ENCODE measurements at places on chromosomes 6 and 20. TPM values are rescaled to one million over a fixed set of nuclear protein-coding genes. Genes with fewer than 3 reads are reported as not detected.
A peak's percentile ranks its signal among the peaks of the same experiment; 100 is the strongest.

- no peak overlapping the region for H3K27ac ChIP-seq
- H3K36me3 ChIP-seq = no peaks in the 10 kb centered on the region
- peaks cover 12% of the 10 kb centered on the region for H3K27me3 ChIP-seq
- H3K4me1 ChIP-seq = no peaks in the 10 kb centered on the region
- no peak for DNase-seq
Measured at GRCh38 chr6:3194535-3195419, 32.7 kb downstream of the TUBB2B start.

LYRM2 gene
- total RNA-seq = 28.9 TPM

- H3K4me3 ChIP-seq = no peak overlapping the region
- no peak for DNase-seq
- H3K27me3 ChIP-seq = no peaks in the 10 kb centered on the region
- peaks cover 2% of the 10 kb centered on the region for H3K36me3 ChIP-seq
- H3K27ac ChIP-seq = no peak overlapping the region
- H3K4me1 ChIP-seq = peaks cover 13% of the 10 kb centered on the region
Measured at GRCh38 chr6:42522942-42523814, 40.7 kb upstream of the UBR2 start.

MEP1A gene
- not detected for total RNA-seq

RBM24 gene
- total RNA-seq = not detected

SAMD5 gene
- total RNA-seq = 0.30 TPM

SLC17A5 gene
- 5.6 TPM for total RNA-seq

GRCh38 chr6:144935661-144936060 is 650.5 kb downstream of the UTRN start:
- no peak overlapping the region for H3K27ac ChIP-seq
- peaks cover 2% of the 10 kb centered on the region for H3K4me1 ChIP-seq
- peaks cover 3% of the 10 kb centered on the region for H3K36me3 ChIP-seq
- no peak for DNase-seq
- peaks cover 4% of the 10 kb centered on the region for H3K27me3 ChIP-seq

GRCh38 chr6:98847779-98848538 is 13.6 kb downstream of the POU3F2 start:
- no peak for DNase-seq
- H3K36me3 ChIP-seq = no peaks in the 10 kb centered on the region
- no peak overlapping the region for H3K27ac ChIP-seq
- peaks cover 8% of the 10 kb centered on the region for H3K4me1 ChIP-seq

DNA sequence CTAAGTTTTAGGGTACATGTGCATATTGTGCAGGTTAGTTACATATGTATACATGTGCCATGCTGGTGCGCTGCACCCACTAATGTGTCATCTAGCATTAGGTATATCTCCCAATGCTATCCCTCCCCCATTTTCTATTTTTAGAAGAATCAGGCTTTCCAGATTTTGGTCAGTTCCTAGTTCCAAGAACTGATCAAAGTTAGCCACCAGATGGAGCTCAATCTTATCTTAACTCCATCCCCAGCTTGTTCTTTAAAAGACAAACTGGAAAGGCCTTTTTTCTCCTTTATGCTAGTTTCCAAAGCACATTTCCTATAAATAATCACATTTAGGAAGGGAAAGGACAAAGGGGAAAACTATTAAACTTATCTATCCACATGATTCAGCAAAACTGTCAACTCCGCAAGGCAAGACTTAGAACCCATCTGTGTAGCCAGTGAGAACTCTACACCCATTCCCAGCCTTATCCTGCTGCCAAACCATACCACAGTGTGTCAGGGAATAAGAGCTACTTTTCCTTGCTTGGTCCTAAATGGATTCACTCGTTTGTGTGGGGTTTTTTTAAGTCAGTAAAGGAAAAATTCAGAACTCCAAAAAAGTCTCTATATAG is 22.8 kb upstream of the KHDC1 start:
- peaks cover 4% of the 10 kb centered on the region for H3K36me3 ChIP-seq
- no peaks in the 10 kb centered on the region for H3K27me3 ChIP-seq
- no peak overlapping the region for H3K4me3 ChIP-seq
- no peak overlapping the region for H3K27ac ChIP-seq
- H3K4me1 ChIP-seq = peaks cover 6% of the 10 kb centered on the region

DNA sequence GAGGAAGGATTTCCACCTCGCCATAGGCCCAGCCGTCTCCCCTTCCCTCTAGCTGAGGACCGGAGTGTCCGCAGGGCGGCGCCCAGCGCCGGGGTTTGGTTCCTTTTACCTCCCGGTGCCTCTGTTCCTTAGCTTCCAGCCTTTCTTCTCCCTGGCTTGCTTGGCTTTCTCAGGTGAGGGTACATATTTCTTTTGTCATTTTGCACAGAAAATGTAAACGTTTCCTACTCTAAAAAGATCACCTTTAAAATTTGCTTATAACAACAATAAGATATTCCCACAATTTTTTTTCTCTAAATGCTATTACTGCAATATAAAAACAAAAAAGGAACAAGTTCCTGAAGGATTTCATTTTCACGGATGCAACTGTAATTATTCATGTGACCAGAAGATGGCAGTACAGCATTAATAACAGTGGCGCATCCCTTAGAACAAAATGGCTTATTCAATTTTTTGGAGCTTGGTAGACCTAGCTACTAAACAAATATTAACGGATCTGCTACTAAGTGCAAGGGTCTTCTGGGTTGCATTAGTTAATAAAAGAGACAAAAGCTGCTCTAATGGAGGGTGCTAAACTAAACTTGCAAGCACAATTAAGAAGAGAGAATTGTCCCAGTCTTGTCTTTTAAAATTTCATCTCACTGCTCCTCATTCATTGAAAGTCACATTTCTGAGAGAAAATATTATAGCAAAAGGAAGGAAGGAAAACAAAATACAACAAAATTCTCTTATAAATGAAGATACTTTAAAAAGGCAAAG is 172.9 kb downstream of the ADGRG6 start:
- peaks cover 4% of the 10 kb centered on the region for H3K4me1 ChIP-seq
- peaks cover 12% of the 10 kb centered on the region for H3K27me3 ChIP-seq
- no peaks in the 10 kb centered on the region for H3K36me3 ChIP-seq
- no peak overlapping the region for H3K27ac ChIP-seq
- no peak for DNase-seq

DNA sequence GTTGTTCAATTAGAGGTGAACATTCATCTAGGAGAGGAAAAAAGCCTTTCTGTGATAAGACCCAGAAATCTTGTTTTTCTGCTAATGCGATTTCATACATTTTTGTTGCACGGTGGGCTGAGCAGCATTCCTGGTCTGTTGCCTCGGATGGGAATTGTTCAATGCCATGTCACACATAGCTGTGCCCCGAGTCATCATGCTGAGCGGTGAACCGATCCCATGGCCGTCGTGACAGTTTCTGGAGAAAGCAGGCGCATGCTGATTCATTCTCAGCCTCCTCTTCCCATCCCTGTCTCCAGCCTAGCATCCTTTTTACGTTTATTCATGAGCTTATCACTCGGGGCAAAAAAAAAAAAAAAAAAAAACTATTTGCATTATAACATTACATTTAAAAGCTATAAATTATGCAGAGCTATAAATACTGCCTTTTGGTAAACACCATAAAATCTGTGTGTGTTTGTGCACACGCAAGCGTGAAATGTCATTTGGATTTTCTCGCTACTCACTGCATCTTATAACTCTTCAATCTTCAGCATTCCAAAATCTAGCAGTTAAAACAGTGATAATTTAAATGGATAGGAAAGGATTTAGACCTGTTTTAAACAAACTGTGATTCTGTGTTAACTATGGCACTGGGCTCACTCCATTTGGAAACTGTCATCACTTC is 58.9 kb upstream of the IFNGR1 start:
- H3K4me1 ChIP-seq = no peaks in the 10 kb centered on the region
- no peak overlapping the region for H3K4me3 ChIP-seq
- no peak overlapping the region for H3K27ac ChIP-seq
- no peak for DNase-seq
- peaks cover 27% of the 10 kb centered on the region for H3K27me3 ChIP-seq

DNA sequence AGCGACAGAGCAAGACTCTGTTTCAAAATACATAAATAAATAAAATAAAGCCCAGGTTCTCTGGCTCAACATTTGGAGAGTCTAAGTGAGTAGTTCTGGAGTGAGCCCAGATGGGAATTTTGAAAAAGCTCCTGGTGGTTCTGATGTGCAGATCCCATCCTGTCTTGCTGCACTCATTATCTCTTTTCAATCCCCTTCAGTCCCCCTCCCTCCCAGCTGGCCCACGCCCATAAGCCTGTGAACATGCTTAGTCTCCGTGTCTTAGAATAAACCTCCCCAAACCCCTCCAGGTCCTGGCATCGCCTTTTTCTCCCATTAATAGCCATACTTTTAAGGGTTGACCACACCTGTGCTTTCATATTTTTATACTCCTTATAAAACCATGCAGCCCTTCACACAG is 19.4 kb upstream of the TULP1 start:
- H3K4me3 ChIP-seq = no peak overlapping the region
- H3K4me1 ChIP-seq = peaks cover 3% of the 10 kb centered on the region
- H3K27ac ChIP-seq = no peak overlapping the region
- no peaks in the 10 kb centered on the region for H3K36me3 ChIP-seq
- H3K27me3 ChIP-seq = peaks cover 16% of the 10 kb centered on the region

- peaks cover 12% of the 10 kb centered on the region for H3K36me3 ChIP-seq
- H3K27ac ChIP-seq = no peak overlapping the region
- H3K27me3 ChIP-seq = peaks cover 1% of the 10 kb centered on the region
- no peak for DNase-seq
- no peak overlapping the region for H3K4me3 ChIP-seq
Measured at GRCh38 chr6:43502666-43503065, 7.5 kb downstream of the LRRC73 start.

GRCh38 chr6:132978685-132979084 is 164.3 kb downstream of the RPS12 start:
- no peaks in the 10 kb centered on the region for H3K36me3 ChIP-seq
- H3K4me3 ChIP-seq = no peak overlapping the region
- H3K27ac ChIP-seq = no peak overlapping the region
- H3K4me1 ChIP-seq = no peaks in the 10 kb centered on the region

DNA sequence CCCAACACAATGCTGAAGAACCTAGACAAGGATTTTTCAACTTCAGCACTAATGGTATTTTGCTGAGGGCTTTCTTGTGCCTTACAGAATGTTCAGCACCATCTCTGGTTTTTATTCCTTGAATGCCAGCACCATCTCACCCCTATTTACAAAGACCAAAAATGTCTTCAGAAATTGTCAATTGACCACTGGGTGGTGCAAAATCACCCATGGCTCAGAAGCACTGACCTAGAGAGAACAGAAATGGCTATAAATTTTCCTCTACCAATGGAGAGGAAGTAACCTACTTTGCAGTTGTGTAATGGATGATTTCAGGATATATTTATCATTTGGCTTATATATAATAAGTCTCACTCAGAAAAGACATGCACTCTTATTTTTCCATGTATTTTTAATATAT is 431.0 kb upstream of the IRAK1BP1 start:
- no peaks in the 10 kb centered on the region for H3K36me3 ChIP-seq
- no peaks in the 10 kb centered on the region for H3K27me3 ChIP-seq
- no peak overlapping the region for H3K4me3 ChIP-seq
- no peaks in the 10 kb centered on the region for H3K4me1 ChIP-seq

- peaks cover 4% of the 10 kb centered on the region for H3K36me3 ChIP-seq
- no peak for DNase-seq
- H3K4me3 ChIP-seq = no peak overlapping the region
- no peaks in the 10 kb centered on the region for H3K4me1 ChIP-seq
- peaks cover 52% of the 10 kb centered on the region for H3K27me3 ChIP-seq
Measured at GRCh38 chr20:22585786-22586493, 1.6 kb upstream of the FOXA2 start.

DNA sequence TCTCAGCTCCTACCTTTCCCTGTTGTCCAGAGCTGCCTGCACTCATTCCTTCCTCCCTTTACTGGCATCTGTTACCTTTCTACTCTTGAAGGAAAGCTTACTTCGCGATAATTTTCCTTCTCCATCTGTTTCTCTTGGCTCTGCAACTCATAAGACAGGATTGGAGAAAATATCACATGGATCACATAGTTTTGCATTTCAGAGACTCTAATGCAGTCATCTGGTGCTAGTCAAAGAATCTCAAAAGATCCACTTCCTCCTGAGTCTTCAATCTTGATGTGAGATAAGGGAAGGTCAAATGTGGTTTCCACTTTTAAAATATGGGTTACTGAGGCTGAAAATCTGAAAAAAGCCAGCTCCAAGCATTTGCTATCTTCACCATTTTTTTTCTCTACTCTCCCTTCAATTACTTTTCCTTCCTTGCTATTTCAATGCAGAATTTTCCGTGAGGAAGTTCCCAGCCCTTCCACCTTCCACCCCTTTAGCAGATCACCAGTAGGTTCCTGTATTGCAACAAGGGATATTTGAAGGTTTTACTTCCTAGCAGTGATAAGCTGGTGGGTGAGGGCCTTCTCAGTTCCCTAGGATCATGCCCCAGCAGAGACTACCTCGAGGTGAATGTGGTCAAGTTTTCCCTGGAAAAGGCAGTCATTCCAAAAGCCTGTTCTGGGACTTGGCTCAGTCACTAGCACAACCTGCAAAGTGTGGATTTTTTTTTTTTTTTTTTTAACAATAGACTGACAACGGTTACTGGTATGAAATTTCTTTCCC is 62.8 kb upstream of the LRRC1 start:
- no peak for DNase-seq
- H3K27ac ChIP-seq = peak overlapping the region; percentile 52
- H3K36me3 ChIP-seq = peaks cover 7% of the 10 kb centered on the region
- H3K4me1 ChIP-seq = peaks cover 53% of the 10 kb centered on the region

MLIP gene
- not detected for total RNA-seq

LY6G6D gene
- total RNA-seq = not detected

- H3K4me3 ChIP-seq = no peak overlapping the region
- no peak overlapping the region for H3K27ac ChIP-seq
- H3K4me1 ChIP-seq = no peaks in the 10 kb centered on the region
- no peak for DNase-seq
- H3K27me3 ChIP-seq = no peaks in the 10 kb centered on the region
- no peaks in the 10 kb centered on the region for H3K36me3 ChIP-seq
Measured at GRCh38 chr6:153781306-153781705, 257.7 kb upstream of the OPRM1 start.

DNA sequence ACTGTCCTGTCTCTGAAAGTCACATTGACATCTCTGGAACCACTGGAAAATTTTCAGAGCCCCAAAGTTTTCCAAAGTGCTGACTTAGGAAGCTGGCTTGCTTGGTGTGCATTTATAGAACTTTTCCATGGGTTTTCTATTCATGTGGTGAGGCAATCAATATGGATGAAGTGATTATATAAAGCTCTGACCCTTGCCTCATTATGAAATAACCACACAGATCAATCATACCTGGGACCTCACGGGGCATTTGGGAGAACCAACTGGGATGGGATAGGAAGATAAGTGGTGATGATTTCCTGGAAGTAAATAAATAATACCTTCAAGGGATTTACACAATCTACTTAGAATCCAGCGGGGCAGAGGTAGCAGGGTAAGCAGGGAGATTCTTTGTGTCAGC is 22.9 kb upstream of the SIM1 start:
- H3K36me3 ChIP-seq = no peaks in the 10 kb centered on the region
- DNase-seq = no peak
- H3K27ac ChIP-seq = no peak overlapping the region

DNA sequence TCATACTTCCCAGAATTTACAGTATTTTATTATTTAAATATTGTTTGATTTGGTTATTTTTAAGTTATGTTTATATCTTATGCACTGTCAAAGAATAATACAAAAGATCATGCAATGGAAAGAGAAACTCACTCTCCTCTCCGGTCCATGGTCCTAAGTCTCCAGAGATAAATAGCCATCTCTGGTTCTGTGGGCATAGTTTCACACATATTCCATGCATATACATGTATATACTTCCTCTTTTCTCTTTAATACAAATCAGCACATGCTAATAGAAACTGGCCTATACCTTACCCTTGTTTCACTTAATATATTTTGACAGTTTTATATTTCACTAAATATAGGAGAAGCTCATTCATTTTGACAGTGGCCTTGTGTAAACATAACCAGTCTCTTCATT is 901.7 kb upstream of the CITED2 start:
- H3K27ac ChIP-seq = no peak overlapping the region
- no peaks in the 10 kb centered on the region for H3K4me1 ChIP-seq
- H3K27me3 ChIP-seq = no peaks in the 10 kb centered on the region
- no peaks in the 10 kb centered on the region for H3K36me3 ChIP-seq

TMEM244 gene
- 0.99 TPM for total RNA-seq
